ENCODE measurements at places on chromosomes 6 and 20.

GRCh38 chr6:13554929-13555333 is 19.5 kb upstream of the SIRT5 start:
- no peak for DNase-seq

DNA sequence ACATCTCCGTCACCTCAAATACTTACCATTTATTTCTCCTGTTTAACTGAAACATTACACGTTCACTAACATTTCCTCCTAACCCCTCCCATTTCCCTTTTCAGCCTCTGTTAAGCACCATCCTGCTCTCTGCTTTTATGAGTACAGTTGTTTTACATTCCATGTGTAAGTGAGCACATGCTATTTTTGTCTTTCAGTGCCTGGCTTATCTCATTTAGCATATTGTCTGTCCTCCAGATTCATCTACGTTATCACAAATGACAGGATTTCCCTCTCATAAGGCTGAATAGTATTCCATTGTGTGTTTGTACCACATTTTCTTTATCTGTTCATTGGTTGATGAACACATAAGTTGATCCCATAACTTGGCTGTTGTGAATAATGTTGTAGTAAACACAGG is 22.7 kb downstream of the TAF11 start:
- no peak for DNase-seq

DNA sequence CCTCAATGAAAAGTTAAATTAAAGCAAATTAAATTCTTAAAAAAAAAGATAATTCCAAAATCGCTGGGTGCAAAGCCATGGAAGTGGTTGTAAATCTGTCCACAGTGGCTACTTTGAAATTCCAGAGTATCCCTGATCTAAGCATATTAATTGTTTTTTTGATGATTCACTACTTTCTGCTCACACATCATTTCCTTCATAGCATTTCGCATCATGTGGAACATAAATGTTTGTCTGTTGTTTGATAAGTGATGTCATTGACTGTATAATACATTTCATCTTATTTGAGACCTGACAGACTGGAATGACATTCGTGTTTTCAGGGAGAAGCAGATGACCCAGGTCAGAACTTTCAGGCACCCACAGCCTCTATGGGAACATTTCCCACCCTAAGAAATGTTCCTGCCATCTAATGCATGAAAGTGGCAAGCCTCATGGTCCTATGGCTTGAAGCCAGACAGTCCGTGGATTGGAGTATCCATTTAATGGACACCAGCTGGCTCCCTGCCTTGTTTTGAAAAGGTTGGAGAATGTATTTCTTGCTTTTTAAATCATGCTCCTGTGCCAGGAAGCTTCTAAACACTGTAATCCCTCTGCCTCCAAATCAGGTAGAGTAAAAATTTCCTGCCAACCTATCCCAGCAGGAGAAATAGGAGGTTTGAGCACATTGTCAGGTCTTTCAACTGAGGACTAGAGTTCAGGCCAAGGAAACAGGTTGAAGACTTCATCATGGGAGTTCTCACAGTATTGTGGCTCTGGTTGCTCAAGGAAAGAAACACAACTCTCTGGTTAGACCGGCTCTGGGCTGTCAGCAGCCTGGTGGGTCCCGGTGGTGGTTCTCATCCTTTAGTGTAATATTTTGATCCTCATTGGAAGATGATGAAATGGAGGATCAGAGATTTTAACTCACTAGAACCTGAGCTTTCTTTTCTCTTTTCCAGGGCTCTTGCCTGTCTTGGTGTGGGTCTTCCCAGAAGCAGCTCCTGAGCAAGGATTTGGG is 157.9 kb downstream of the SLC24A3 start:
- DNase-seq, result no peak

GRCh38 chr6:123648723-123649122 is 12.0 kb upstream of the TRDN start:
- no peak for DNase-seq

GRCh38 chr6:30481211-30481964 is 7.9 kb upstream of the HLA-E start:
- DNase-seq, result no peak

DNA sequence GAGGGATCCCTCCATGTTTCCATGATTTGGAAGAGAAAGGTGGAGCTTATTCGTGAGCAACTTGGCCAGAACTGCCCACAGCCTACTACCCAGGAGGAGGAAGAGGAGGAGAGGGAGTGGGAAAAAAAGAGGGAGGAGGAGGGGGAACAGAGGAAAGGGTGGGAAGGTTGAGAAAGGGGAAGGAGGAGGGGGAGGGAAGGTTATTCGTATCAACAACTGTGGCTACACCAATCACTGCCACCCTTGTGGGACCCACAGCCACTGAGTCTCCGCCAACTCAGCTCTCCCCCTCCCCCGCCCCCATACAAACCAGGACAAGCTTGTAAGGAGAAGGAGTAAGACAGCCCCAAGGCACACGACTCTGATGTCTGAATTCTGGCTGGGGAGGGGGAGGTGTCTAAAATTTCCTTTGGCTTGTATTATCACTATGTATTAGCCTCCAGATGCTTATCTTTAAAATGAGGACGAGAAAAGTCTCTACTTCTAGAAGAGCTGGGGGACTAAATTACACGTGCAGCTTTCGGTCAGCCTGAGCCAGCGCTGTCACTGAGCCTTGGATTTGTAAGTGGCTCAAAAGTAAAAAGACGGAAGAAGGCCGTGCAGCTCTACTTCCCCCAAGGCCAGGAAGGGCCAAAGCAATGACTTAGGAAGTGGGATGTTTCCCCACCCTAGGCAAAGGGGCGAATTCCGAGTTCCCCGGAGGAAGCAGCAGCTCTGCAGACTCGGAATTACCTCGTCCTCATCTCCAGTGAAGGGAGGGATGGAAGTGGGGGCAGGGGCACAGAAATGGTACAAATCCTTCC is 1.0 kb downstream of the FKBP1A start:
- DNase-seq, result no peak

DNA sequence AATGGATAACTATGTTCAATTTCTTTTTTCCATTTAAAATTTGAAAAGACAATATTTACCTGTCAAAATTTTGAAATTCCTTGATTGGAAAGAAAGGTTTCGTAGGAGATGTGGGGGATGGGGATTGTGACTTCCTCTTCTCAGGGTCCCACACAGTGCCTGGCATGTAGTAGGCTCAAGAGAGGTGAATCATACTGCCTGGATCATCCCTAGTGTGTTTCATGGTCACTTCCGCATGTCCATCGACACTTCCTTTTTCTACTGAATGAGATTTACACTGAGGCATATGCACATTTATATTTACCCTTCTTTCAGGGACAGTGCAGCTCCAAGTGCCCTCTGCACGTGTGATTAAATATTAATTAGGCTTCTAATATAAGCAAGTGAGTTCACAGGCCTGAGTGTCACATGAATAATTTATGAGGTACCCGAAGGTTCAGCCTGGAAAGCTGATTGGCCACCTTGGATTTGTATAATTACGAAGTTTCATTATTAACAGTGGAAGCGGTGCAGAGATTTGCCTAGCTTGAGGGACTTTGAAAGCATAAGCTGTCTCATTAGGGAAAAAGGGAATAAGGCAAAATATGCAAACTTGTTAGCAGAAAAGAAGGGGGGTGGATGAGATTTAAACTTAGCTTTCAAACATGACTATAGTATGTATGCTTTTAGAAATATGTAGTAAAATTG is 177.5 kb upstream of the MMS22L start:
- DNase-seq, result no peak

DNA sequence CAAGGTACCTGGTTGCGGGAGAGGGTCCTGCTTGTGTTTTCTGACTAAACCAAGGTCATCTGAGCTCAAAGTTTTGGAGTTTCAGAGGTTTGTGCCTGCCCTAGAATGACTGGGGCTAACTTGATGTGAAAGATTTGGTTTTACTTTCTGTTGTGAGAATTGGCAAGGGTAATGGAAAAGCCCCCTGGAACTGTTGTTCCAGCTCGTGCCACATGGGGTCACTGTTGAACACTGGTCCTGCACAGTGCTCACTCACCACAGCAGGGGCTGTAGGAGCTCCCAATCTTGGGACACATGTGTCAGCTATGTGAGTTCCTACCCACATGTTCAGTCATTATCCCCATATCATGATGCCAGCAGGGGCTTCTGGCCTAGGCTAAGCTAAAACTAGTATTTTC is 6.5 kb downstream of the TGM6 start:
- no peak for DNase-seq

Measured in GOT3 (cell line).